ENCODE measurements at places on chromosomes 2 and 18. TPM values are rescaled to one million over a fixed set of nuclear protein-coding genes. Genes with fewer than 3 reads are reported as not detected.

GRCh38 chr2:109124982-109125592, 3.9 kb upstream of the SH3RF3 start:
- no peak for DNase-seq

- DNase-seq, result peak; percentile 63
Observed at GRCh38 chr2:25215948-25216679, 47.7 kb upstream of the POMC start.

DNA sequence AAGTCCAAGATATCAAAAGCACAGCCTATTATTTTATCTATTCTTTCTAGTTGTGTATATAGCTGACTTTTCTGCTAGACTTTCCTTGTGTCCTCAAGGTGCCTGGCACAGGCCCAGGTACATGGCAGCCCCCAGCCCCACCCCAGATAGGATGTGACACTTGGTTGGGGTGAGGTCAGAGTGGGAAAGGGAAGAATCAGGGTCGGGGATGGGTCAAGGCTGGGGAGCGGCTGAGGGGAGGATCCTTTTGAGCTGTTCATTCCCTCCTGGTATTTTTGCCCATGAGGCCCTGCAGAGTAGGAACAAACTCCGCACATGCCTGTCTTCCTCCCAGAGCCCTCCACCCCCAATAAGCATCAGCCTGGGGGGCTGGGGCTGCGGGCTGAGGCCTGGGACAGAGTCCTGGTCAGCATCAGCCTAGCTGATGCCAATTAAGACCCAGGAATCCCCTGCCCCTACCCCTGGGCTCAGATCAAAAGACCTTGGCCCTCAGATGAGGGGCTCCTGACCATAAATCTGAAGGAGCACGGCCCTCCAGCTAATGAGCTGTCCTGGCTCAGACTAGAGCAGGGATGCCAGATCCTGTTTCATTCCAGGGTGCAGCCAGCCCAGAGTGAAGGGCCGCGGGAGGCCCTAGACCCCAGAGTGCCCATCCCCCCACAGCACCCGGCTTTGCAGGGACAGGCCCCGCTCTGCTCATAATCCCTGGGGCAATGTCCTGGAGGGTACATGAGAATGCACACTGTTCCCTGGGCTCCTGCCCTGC, 85.3 kb downstream of the SDC1 start:
- DNase-seq, result no peak

DNA sequence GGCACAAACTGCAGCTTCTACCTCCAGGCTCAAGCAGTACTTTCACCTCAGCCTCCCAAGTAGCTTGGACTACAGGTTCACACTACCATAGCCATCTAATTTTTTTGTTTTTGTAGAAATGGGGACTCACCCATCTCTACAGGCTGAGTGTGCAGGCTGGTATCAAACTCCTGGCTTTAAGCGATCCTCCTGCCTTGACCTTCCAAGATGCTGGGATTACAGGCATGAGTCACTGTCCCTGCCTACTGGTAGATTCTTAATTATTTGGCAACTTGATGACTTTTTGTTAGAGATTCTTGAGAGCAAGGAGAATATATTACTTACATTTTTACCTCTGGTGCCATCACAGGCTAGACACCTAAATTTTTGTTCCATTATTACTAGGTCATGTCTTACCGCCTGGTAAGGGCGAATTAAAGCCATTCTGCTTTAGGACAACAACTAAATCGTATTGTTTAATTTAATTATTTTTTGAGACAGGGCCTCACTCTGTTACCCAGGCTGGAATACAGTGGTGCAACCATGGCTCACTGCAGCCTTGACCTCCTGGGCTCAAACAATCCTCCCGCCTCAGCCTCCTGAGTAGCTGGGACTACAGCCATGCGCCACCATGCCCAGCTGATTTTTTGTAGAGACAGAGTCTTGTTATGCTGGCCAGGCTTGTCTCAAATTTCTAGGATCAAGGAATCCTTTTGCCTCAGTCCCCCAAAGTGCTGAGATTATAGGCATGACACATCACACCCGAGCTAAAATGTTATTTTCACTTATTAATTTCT, 15.7 kb downstream of the DYNC1I2 start:
- no peak for DNase-seq

Gene PDCD1
- total RNA-seq, result not detected

All from endothelial cell (in vitro differentiated cells).